ENCODE measurements at places on chromosomes 7 and 10. TPM values are rescaled to one million over a fixed set of nuclear protein-coding genes. Genes with fewer than 3 reads are reported as not detected.

Gene PNLIP
- total RNA-seq = not detected

Gene CXCL12
- 144 TPM for total RNA-seq

Gene SAP25
- 0.84 TPM for total RNA-seq

Gene FAM25A
- not detected for total RNA-seq

Gene FRAT1
- 5.4 TPM for total RNA-seq

Gene CALCR
- total RNA-seq = 0.05 TPM

Gene FZD1
- total RNA-seq = 10.3 TPM

Gene NPSR1
- not detected for total RNA-seq

Gene PTPRZ1
- total RNA-seq = 0.41 TPM

Gene TAS2R39
- total RNA-seq = not detected

Gene CRPPA
- 7.1 TPM for total RNA-seq

Gene UTF1
- not detected for total RNA-seq

Gene INSYN2A
- not detected for total RNA-seq

DNA sequence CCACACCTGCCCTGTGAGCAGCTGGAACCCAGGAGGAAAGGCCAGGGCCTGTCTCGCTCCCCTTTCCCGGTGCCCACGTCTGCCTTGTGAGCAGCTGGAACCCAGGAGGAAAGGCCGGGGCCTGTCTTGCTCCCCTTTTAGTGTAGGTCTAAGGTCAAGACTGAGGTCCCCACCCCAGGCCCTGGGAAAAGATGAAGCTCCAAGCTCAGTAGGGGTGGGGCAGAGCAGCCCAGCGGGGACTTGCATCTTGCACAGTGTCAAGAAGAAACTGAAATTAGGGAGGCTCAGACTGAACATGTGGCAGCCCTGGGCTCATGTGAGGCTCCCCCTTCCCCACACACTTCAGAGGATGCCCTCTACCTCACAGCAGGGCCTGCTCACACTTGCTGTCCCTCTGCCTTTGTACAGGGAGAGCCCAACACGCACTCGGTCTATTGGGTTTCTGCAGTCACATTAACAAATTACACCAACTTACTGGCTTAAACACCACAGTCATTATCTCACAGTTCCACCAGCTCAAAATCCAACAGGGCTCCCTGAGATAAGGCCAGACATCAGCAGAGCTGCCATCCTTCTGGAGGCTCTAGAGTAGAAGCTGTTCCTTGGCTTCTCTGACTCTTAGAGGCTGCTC, 12.4 kb downstream of the POLL start:
- DNase-seq = no peak

GRCh38 chr10:60125895-60126294, 219.5 kb upstream of the CCDC6 start:
- DNase-seq = no peak

DNA sequence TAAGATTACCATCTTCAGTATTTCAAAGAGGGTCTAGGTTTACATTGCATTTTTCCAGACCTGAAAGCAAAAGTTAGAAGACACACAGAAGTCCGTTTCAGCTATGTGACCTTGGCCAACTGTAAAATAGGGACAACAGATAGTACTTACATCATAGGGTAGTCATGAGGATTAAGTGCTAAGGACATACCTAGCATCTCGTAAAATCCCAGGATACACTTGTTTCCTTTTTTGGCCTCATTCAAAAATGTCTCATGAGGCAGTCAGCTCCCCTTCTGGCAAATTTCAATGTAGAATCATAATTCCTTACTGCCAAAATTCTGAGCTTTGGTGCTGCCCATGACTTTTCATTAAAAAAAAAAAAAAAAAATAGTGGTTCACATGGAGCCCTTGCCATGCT, 6.4 kb upstream of the DUSP5 start:
- DNase-seq = no peak

- DNase-seq = no peak
Measured at GRCh38 chr7:24871770-24872169, 108.2 kb downstream of the OSBPL3 start.

- DNase-seq = no peak
Measured at GRCh38 chr10:130934293-130935127, 377.0 kb downstream of the TCERG1L start.

- DNase-seq = no peak
Measured at GRCh38 chr10:20644421-20644820, 252.7 kb downstream of the NEBL start.

- no peak for DNase-seq
Measured at GRCh38 chr7:17939606-17940301, 540 bp downstream of the SNX13 start.

DNA sequence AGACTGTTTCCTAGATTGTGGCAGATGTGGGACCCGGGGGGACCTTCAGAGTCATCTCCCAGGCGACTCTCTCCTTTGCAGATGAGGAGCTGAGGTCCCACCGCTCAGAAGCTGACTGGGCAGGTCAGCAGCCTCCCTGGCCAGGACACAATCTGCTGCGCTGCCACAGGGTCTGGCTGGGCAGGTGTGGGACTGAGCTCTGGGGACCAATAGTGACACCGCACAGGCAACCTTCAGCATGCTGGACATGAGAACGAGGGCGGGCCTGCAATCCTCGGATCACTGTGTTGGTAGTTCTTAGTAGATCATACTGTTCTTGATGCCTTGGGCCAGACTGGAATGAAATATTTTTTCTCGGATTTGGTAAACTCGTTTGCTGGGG, 20.5 kb upstream of the CRYGN start:
- no peak for DNase-seq

- no peak for DNase-seq
Measured at GRCh38 chr10:17348011-17348500, 106.3 kb downstream of the ST8SIA6 start.

DNA sequence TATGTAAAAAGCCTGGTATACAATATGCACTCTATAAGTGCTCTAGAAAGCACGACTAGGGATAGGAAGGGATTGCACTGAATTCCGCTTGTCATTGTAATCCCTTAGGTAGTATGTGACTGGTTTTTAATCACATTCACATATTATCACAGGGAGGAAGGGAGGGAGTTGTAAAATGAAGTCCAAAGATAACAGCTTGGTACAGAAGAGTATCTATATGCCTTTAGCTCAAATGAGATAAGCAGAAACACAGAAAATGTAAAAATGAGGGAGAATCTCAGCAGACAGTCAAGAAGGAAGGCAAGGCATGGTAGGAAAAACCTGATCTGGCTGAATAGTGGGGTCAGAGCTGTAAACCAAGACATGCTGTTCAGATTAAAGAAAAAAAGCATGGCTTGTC, 63.4 kb downstream of the ABI1 start:
- no peak for DNase-seq

- no peak for DNase-seq
Measured at GRCh38 chr10:122707535-122707934, 7.9 kb upstream of the C10orf120 start.

DNA sequence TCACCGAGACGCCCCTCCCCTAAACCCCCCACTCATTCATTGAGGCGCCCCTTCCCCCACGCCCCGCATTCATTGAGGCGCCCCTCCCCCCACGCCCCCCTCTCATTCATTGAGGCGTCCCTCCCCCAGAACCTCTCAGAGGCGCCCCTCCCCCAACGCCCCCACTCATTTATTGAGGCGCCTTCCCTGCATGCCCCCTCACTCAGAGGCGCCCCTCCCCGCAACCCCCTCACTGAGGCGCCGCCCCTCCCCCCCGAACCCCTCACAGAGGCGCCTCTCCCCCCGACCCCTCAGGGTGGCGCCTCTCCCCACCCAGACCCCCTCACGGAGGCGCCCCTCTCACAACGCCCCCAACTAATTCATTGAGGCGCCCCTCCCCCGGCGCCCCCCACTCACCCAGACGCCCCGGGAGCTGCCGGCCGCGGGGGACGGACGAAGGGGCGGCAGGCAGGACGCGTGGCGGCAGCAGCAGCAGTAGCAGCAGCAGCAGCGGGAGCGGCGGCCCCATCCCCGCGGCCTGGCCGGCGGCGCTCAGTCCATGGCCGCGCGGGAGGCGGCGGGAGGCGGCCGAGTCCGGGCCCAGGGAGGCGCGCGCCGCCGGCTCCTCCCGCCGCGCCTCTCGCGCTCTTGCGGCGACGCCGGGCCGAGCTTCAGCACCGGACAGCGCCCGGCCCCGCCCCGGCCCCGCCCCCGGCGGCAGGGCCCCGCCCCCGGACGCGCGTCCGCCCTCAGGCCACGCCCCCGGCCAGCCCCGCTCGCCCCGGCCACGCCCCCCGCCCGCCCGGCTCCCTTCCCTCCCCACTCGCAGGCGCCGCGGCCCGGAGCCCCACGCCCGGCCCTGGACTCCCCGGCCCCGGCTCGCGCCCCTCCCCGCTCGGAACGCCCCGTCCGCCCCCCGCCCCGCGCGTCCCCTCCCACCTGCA, at the start of gene PTPRN2:
PTPRN2 (minus strand) TSS at position 662 of the 923 bp plus-strand sequence.
- DNase-seq = peak; percentile 76

DNA sequence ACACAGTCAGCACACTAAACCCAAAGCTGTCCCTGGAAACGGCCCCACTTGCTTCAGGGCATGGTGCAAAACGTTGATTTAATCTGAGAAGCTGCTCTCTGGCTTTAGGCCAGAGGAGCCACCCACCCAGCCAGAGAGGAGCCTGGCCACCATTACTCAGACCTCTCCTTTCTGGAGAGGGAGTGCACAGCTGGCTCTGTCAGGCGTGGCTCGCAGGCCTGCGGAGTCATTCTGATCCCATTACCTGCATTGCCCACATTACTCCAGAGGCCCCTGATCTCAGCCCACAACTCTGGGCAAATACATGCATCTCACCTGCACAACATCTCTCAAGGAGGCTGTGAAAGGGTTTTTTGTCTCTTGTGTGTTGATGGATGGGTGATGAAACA, 370.0 kb upstream of the IGFBP3 start:
- DNase-seq = no peak

- DNase-seq = no peak
Measured at GRCh38 chr10:33152750-33153149, 181.7 kb downstream of the NRP1 start.

- no peak for DNase-seq
Measured at GRCh38 chr7:862157-862556, 14.2 kb upstream of the GET4 start.

GRCh38 chr10:33537066-33537465, 202.6 kb upstream of the NRP1 start:
- no peak for DNase-seq

- no peak for DNase-seq
Measured at GRCh38 chr7:90995996-90996395, 268.2 kb upstream of the FZD1 start.

DNA sequence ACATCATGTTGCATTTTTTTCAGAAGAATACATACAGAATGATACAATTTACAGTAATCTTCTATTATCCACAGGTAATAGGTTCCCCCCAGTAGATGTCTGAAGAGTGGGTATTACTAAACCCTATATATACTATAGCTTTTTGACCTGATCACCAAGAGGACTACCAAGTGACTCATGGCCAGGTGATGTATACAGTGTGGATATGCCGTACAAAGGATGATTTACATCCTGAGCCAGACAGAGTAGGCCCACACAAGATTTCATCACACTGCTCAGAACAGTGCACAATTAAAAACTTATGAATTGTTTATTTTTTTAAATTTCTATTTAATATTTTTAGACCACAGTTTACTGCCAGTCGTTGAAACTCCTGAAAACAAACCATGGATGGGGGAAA, 70.6 kb downstream of the STEAP1B start:
- DNase-seq = no peak

- DNase-seq = no peak
Measured at GRCh38 chr10:78648256-78648860, 420.4 kb upstream of the ZMIZ1 start.

GRCh38 chr7:79292834-79293233, 160.6 kb downstream of the MAGI2 start:
- DNase-seq = no peak

DNA sequence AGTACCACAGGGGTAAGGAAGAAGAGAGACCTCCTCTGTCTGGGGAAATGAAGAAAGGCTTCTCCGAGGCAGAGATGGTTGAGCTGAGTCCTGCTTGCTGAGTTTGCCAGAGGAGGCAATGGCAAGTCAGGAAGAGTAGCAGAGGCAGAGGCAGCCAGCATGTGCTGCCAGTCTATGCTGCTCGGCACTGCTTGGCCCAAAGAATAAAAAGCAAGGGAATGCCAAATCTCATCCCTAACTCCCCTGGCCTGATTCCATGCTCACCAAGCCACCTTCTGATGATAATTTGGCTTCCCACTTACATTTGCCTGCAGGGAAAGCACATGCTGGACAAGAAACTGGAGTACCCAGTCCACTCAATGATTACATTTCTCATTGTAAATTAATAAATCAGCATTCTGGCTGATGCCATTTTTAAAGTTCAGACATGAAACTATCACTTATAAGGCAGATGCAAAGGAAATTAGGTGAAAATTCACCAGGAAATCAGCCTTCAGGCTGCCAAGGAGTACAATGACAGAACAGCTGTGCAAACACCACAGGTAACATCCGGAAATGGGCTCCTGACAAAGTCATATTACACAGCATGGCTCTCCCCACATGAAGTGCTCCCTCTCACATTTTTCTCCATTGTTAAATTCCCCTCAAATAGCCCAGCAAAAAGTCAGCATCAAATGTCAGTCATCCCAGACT, 245.9 kb downstream of the MTERF1 start:
- no peak for DNase-seq

DNA sequence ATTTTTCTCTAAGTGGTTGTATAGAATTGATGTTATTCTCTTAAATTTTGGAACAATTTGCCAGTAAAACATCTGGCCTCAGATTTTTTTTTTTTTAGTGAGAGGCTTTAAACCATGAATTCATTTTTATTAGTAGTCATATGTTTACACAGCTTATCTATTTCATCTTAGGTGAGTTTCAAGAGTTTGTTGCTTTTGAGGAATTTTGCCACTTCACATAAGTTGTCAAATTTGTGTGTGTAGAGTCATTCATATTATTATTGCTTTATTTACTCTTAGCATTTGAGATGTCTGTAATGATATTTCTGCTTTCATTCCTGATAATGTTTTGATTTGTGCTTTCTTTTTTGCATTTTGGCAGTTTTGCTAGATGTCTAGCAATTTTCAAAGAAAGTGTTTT, 132.1 kb downstream of the CCSER2 start:
- no peak for DNase-seq

DNA sequence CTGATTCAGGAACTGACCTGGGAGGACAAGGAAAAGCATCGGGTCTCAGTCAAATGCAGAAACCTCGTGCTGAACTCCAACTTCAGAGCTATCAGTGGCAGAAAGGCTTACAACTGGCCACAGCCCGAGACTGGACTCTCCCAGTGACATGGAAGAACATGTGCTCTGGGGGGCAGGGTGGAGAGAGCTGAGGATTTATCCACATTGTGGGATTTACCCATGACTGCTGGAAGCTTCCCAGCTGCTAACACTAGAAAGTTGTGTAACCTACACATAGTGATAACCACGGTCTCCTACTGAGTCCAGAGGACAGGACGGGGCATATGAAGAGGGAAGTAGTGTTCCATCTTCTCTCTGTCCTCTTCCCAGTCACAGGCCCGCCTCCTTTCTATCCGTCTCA, 103.4 kb downstream of the ITIH5 start:
- DNase-seq = no peak
